Esophagus squamous epithelium (tissue), 5 donors: ENCODE measurements at places on chromosomes 13 and 19. TPM values are rescaled to one million over a fixed set of nuclear protein-coding genes. Genes with fewer than 3 reads are reported as not detected.

The ZNF57 gene
- total RNA-seq = 8.9 TPM

The ZNF155 gene
- 4.5 TPM for total RNA-seq

The MAP2K7 gene
- total RNA-seq = 17.3 TPM

The CEACAM16 gene
- not detected for total RNA-seq

The C13orf42 gene
- total RNA-seq = not detected

The ZNF599 gene
- 2.4 TPM for total RNA-seq

The TSPAN16 gene
- not detected for total RNA-seq

The PCSK4 gene
- 1.5 TPM for total RNA-seq

The NLRP11 gene
- not detected for total RNA-seq

DNA sequence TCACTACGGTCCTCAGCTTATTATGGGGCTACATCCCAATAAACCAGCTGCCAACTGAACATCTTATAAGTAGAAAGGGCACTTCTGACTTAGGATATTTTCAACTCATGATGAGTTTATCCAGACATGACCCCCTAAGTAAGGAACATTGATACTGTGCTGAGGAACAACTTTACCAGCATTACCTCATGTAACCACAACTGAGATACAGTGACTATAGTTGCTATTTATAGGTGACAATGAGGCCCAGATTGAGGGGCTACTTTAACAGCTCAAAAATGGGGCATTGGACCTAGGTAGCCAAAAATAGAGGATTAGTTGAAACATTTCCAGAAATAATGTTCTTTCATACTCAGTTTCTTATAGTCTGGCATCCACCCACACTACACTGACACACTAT is 26.8 kb downstream of the SKA3 start:
- no peak overlapping the region for H3K27ac ChIP-seq

DNA sequence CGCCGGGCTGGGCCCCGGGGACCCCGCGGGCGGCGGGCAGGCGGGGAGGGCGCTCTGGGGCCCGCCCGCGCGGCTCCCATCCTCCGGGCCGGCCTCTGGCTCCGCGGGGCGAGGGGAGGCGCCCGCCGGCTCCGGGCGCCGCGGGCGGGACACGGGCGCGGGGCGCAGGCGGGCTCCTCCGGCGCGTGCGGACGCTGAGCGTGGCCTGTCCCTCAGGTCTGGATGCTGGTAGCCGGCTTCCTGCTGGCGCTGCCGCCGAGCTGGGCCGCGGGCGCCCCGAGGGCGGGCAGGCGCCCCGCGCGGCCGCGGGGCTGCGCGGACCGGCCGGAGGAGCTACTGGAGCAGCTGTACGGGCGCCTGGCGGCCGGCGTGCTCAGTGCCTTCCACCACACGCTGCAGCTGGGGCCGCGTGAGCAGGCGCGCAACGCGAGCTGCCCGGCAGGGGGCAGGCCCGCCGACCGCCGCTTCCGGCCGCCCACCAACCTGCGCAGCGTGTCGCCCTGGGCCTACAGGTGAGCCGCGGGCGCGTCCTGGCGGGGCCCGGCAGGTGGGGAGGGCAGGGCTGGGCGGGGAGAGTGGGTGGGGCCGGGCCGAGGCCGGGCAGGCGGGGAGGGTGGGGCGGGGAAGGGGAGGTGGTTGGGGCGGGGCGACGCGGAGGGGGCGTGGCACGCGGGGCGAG is 420 bp downstream of the IL17D start:
- H3K27ac ChIP-seq = no peak overlapping the region
- H3K36me3 ChIP-seq = no peaks in the 10 kb centered on the region
- no peaks in the 10 kb centered on the region for H3K27me3 ChIP-seq
- H3K4me3 ChIP-seq = peak overlapping the region; percentile 44
- peak; percentile 15 for DNase-seq
- H3K4me1 ChIP-seq = peaks cover 4% of the 10 kb centered on the region

DNA sequence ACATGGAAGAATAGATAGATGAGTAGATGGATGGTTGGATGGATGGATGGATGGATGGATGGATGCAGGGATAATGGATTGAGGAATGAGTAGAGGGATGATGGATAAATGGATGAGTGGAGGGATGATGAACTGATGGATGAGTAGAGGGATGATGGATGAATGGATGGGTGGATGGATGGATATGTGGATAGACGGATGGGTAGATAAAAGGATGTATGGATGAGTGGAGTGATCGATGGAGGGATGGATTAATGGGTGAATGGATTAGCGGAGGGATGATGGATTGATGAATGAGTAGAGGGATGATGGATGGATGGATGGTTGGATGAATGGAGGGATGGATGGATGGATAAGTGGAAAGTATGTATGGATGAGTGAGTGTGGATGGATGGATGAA is 533.2 kb downstream of the RFC3 start:
- no peak overlapping the region for H3K4me3 ChIP-seq
- no peaks in the 10 kb centered on the region for H3K36me3 ChIP-seq
- H3K27ac ChIP-seq = no peak overlapping the region
- DNase-seq = no peak
- peaks cover 12% of the 10 kb centered on the region for H3K4me1 ChIP-seq
- H3K27me3 ChIP-seq = no peaks in the 10 kb centered on the region

GRCh38 chr19:51739466-51740213 is 12.0 kb downstream of the FPR1 start:
- no peak for DNase-seq
- H3K27ac ChIP-seq = no peak overlapping the region
- H3K36me3 ChIP-seq = no peaks in the 10 kb centered on the region
- H3K27me3 ChIP-seq = no peaks in the 10 kb centered on the region

- no peaks in the 10 kb centered on the region for H3K27me3 ChIP-seq
- no peaks in the 10 kb centered on the region for H3K36me3 ChIP-seq
- no peak overlapping the region for H3K27ac ChIP-seq
- no peak for DNase-seq
- no peak overlapping the region for H3K4me3 ChIP-seq
- peaks cover 68% of the 10 kb centered on the region for H3K4me1 ChIP-seq
Measured at GRCh38 chr19:7997809-7998480, 7.5 kb downstream of the ELAVL1 start.

GRCh38 chr19:41928754-41929535 is 696 bp upstream of the ERFL start:
- H3K27ac ChIP-seq = no peak overlapping the region
- H3K27me3 ChIP-seq = peaks cover 41% of the 10 kb centered on the region
- H3K4me1 ChIP-seq = peaks cover 21% of the 10 kb centered on the region
- DNase-seq = no peak
- H3K4me3 ChIP-seq = peak overlapping the region; percentile 16

- DNase-seq = no peak
- H3K36me3 ChIP-seq = peaks cover 80% of the 10 kb centered on the region
- no peaks in the 10 kb centered on the region for H3K27me3 ChIP-seq
Measured at GRCh38 chr19:4690361-4690760, 20.2 kb upstream of the MYDGF start.

- H3K27me3 ChIP-seq = no peaks in the 10 kb centered on the region
- no peak for DNase-seq
- peak within 1 kb of the TSS; percentile 64 for H3K4me3 ChIP-seq
- peak within 1 kb of the TSS; percentile 82 for H3K27ac ChIP-seq
Measured at GRCh38 chr13:95644601-95645052, at the start of gene DZIP1. Gene DZIP1, minus strand, starts transcription at chr13:95644706. Its CDS starts 2,677 bp downstream, at chr13:95642029.

DNA sequence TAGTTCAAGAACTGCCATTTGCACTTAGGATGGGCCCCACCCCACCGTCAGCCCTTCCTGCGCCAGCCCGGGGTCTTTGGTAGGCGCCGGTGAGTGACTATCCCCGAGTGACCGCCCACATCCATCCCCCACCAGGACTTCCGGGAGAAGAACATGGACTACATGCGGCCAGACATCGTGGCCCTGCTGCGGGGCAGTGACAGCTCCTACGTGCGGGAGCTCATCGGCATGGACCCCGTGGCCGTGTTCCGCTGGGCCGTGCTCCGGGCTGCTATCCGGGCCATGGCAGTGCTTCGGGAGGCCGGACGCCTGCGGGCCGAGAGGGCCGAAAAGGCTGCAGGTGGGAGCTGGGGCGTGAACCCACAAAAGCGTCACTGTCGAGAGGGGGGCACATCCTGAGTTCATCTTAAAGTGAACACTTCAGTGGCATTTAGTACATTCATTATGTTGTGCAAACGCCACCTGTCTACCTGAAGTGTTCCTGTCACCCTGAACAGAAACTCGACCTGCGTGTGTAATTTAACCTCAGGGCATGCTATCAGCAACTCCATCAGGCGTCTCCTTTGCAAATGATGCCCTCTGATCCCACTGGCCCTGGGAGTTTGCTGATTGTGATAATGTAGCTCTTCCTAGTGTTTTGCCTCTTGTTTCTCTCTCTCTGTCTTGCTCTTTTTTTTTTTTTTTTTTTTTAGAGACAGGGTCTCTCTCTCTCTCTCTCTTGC is 42.4 kb upstream of the USE1 start:
- peaks cover 100% of the 10 kb centered on the region for H3K36me3 ChIP-seq
- H3K4me3 ChIP-seq = no peak overlapping the region
- no peaks in the 10 kb centered on the region for H3K4me1 ChIP-seq
- no peak for DNase-seq
- H3K27ac ChIP-seq = no peak overlapping the region
- no peaks in the 10 kb centered on the region for H3K27me3 ChIP-seq

DNA sequence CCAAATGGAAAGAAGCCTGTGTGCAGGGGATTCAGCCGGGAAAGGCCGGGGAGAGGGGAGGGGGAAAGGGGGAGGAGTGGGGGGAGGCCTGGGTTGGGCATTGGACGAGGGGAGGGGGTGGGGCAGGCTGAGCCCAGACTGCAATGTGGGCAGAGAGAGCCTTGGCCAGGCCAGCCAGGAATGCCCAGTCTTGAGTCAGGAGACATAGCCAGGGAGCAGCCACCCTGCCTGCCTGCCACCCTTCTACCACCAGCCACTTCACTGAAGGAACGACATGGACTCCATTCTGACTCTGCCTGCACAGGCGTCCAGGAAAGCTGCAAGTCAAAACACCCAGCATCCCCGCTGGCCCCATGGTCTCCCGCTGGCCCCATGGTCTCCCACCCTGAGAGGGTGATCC is 498 bp downstream of the PROZ start:
- H3K27me3 ChIP-seq = no peaks in the 10 kb centered on the region
- no peak for DNase-seq
- no peak overlapping the region for H3K27ac ChIP-seq
- H3K36me3 ChIP-seq = no peaks in the 10 kb centered on the region

DNA sequence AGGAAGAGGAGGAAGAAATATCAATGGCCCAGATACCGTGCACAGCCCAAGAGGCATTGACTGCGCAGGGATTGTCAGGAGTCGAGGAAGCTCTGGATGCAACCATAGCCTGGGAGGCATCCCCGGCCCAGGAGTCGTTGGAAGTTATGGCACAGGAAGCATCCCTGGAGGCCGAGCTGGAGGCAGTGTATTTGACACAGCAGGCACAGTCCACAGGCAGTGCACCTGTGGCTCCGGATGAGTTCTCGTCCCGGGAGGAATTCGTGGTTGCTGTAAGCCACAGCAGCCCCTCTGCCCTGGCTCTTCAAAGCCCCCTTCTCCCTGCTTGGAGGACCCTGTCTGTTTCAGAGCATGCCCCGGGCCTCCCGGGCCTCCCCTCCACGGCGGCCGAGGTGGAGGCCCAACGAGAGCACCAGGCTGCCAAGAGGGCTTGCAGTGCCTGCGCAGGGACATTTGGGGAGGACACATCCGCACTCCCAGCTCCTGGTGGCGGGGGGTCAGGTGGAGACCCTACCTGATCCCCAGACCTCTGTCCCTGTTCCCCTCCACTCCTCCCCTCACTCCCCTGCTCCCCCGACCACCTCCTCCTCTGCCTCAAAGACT is 36.0 kb downstream of the KEAP1 start:
- peaks cover 11% of the 10 kb centered on the region for H3K36me3 ChIP-seq
- no peaks in the 10 kb centered on the region for H3K27me3 ChIP-seq
- no peak overlapping the region for H3K4me3 ChIP-seq
- no peak overlapping the region for H3K27ac ChIP-seq

DNA sequence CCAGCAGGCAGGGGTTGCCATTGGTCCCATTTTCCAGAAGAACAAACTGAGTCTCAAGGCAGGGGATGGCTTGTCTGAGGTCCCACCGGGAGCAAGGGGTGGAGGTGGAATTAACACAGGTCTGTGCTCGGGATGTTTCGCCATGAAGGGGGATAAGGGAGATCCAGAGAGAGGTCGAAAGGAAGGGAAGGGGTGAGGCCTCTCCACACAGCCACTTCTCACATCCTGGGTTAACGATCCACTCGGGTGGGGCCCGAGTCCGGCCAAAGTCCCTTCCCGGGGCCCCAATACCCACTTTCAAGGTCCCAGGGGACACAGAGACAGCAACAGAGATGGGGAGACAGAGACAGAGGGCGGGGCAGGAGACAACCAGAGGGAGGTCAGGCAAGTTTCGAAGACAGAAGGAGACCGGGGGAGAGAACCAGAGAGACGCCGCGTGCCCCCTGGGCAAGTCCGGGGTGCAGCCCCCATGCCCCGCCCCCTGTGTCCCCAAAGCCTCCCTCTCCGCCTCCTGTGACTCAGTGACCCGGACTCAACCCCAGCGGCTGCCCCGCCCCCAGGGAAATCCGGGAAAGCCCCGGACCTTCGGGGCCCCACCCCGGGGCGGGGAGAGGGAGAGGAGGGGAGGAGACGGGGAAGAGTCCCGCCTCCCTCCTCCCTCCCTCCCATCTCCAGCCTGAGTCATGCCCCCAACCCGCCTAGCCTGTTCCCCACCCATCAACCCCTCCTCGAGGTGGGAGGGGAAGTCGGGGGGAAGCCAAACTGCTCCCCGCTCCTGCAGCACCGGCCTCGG is 1.4 kb upstream of the BCL3 start:
- H3K36me3 ChIP-seq = peaks cover 6% of the 10 kb centered on the region
- peak; percentile 70 for DNase-seq
- peak overlapping the region; percentile 100 for H3K27ac ChIP-seq

GRCh38 chr19:57068311-57068710 is 51.5 kb upstream of the USP29 start:
- H3K4me3 ChIP-seq = no peak overlapping the region
- no peaks in the 10 kb centered on the region for H3K27me3 ChIP-seq
- no peaks in the 10 kb centered on the region for H3K36me3 ChIP-seq
- H3K4me1 ChIP-seq = no peaks in the 10 kb centered on the region

DNA sequence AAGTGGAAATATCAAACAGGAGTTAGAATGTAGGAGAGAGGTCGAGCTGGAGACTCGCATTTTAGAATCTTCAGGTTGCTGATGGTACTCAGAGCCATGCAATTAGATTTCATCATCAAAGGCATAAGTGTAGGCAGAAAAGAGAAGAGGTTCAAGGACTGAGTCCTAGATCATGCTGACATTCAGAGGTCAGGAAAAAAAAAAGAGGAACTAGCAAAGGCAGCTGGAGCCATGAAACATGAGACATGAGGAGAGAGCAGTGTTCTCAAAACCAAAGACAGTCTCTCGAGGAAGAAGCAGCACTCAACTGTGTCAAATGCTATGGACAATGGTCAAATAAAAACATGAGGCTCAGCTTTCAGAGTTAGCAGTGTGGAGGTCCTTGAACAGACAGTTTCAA is 12.4 kb upstream of the TPP2 start:
- no peak overlapping the region for H3K27ac ChIP-seq
- H3K4me3 ChIP-seq = no peak overlapping the region
- H3K36me3 ChIP-seq = no peaks in the 10 kb centered on the region
- no peak for DNase-seq
- no peaks in the 10 kb centered on the region for H3K4me1 ChIP-seq
- no peaks in the 10 kb centered on the region for H3K27me3 ChIP-seq
